ENCODE measurements at places on chromosomes 7 and 10.

DNA sequence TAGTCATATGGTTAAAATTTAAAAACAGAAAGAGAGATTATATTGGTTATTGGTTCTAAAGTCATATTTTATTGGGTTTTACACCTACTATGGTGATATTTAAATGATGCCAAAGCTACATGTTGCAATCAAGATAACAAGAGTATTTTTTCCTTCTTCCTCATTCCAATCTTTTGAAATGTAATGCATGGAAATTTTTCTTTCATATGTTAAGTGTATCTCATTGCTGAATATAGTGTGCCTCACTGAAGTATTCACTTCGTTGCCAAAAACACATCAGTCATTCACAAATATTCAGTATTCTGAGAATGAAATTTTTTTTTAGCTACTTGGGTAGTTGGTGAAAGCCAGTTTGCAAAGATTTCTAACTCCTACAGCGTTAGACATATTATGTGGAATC lies 19.5 kb downstream of the HDAC9 start:
- DNase-seq, result no peak

DNA sequence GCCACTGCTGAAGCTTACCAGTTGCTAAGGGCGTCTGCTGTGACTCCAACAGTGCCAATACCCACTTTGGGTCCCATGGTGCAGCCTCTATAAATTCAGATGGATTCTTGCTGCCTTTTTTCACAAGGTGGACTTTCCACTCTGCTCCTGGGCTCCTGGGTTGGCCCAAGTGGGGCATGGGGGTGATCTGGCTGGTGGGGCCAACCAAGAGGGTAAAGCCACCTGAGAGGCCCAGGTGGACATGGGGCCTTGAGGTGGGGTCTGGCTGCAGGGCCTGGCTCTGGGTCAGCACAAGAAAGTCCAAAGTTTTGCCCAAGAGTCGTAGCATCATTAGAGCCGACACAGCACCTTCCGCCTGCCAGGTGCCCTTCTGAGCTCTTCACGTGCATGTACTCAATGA lies 105.2 kb upstream of the KDM7A start:
- DNase-seq, result no peak

- no peak for DNase-seq
Measured at GRCh38 chr10:59175538-59176240, 754 bp upstream of the PHYHIPL start.

- DNase-seq, result peak; percentile 58
Measured at GRCh38 chr10:52216852-52217251, 97.2 kb upstream of the DKK1 start.

DNA sequence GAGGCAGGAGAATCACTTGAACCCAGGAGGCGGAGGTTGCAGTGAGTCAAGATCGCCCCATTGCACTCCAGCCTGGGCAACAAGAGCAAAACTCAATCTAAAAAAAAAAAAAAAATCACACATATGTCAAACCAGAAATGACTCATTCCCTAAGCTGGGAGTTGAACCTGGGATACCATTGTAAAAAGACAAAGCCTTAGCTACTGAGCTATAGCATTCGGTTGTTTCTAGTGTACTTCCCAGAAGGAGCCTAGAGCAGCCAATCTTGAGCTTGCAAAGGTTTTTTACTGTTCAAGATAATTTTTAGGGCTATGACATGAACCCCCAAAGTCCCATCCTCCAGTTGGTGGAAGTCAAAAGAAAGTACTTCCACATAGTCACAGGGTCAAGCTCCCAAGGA lies 87.9 kb downstream of the ZNF467 start:
- DNase-seq, result no peak

GRCh38 chr10:75398200-75398691 lies 3.3 kb downstream of the ZNF503 start:
- no peak for DNase-seq

- DNase-seq, result no peak
Measured at GRCh38 chr10:123392182-123392963, 238.2 kb downstream of the BUB3 start.

- DNase-seq, result no peak
Measured at GRCh38 chr7:90768301-90768700, 172.2 kb downstream of the CDK14 start.

DNA sequence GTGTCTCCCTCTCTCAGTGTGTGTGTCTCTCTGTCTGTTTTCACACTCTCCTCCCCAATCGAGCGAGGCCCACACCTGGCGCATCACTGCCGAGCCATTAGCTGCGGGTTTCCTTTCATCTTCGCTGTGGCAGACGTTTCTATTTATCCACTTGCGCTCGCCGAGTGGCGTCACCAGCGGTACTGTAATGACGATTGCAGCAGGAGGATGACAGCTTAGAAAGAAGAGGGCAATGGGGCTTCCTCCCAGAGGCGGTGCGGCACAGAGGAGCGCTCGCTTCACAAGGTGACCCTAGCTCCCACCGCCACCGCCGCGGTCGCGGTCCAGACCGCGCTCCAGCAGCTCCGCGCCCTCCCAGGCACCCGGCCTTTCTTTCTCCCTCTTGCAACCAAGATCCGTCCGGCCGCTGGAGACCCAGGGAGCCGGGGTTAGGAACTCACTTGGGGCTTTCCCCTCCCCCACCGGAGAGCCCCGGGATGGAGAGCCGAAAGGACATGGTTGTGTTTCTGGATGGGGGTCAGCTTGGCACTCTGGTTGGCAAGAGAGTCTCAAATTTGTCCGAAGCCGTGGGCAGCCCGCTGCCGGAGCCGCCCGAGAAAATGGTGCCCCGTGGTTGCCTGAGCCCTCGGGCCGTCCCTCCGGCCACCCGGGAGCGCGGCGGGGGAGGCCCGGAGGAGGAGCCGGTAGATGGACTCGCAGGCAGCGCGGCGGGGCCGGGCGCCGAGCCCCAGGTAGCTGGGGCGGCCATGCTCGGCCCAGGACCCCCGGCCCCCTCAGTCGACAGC lies at the start of gene EVX1:
Gene EVX1 (plus strand): TSS at position 248 of the 785 bp plus-strand sequence. CDS start 229 bp downstream, at position 477.
- DNase-seq, result no peak

DNA sequence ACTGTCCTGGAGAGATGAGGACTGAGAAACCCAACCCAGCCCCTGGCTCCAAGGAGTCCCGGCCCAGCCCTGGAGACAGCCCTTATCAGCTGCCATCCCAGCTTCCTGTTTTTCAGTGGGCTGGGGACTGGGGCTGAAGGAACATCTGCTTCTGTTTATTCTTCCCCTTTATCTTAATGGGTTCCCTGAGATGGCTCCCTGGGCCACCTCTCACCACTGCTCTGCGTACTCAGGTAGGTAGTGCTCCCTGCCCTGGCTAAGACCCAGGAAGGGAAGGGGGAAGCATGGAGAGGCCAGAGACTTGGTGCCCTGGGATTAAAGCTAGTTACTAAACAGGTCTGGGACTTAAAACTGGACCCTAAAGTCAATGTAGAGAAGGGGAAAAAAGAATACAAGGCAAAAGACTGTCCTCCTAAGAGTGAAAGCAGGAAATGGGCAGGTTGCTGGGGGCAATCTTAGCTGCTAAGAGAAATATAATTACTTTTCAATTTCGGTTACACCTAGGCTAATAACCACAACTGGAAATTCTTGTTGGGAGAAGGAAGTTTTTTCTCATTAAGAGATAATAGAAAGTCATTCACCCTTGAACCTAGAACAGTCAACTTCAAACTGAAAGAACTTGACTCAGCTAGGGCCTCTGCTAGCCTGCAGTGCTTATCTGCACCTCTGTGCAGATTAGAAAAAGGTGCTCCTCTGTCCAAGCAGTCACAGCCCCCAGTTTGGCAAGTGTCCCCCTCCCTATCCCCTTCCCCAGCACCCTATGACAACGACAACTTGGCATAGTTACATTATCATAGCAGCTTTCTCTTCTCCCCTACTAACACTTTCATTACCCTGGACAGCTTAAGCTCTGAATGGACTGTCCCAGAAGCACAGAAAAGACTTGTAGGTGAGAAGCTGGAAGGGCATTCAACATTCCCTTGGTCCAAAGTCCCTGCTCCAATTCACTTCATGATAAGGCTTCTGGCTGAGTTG lies 65.6 kb upstream of the KDM7A start:
- peak; percentile 60 for DNase-seq

DNA sequence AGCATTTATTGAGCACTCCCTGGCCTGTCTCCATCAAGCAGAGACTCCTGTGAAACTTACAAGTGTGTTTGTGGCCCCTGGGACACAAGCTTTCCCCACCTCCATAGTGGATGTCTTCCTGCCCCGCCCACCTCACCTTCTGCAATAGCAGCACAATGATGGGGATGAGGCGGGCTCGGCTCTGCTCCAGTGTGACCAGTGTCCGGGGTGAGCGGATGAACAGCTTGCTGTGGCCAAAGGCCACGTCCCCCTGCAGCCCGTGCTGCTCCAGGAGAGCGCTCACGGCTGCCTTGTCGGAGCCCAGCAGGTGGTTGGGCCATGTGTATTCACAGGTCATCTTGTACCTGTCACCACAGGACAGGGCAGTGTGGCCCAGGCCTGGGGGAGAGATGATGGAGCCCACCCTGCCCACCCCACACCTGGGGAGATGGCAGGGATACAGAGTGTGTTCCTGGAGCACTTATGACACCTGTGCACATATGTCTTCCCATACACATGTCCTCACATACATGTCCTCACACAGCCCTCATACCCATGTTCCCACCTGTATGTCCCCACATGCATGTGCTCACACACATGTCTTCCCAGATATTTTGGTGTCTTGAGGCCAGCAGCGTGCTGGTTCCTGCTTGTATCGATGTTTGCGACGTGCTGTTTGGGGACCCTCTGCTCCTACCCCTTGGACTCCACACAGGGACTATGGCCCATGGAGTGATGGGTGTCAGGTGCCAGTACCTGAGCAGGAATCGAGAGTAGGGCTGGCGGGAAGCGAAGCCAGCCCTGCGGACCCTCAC lies 12.7 kb downstream of the MYO1G start:
- DNase-seq, result no peak

GRCh38 chr7:131722371-131722770 lies 165.9 kb upstream of the PODXL start:
- no peak for DNase-seq

GRCh38 chr7:48251766-48252165 lies 80.5 kb downstream of the ABCA13 start:
- DNase-seq, result no peak

DNA sequence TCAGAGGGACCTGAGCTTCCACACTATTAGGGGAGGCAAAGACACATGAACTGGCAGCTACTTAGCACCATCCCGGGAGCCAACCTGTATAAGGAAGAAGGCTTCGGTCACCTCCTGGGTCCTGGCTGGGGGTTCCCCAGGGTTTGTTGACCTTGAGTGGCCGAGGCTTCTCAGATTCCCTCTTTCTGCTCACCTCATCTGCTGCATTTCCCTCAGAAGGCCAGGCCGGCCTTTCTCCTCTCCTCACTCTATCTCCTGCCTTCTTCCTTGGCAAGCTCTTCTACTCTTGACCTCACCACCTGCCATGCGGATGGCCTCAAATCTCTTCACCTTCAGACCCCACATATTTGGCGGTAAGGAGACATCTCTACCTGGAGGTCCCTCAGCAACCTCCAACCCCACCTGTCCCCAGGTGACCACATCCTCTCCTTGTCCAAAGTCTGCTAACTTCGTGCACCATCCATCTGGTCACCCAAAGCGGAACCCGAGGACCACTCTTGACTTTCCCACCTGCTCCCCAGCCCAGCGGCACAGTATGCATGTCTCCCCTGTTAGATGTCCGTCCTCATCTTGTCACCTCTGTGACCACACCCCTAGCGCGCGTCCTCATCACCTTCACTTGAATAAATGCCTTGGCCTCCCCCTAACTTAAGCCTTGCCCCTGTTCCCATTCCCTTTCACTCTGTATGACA lies 133.8 kb upstream of the UNC5B start:
- no peak for DNase-seq

GRCh38 chr10:8059191-8059936 lies 4.9 kb downstream of the GATA3 start:
- DNase-seq, result no peak

GRCh38 chr10:89861584-89862301 lies 160.4 kb downstream of the KIF20B start:
- peak; percentile 39 for DNase-seq

DNA sequence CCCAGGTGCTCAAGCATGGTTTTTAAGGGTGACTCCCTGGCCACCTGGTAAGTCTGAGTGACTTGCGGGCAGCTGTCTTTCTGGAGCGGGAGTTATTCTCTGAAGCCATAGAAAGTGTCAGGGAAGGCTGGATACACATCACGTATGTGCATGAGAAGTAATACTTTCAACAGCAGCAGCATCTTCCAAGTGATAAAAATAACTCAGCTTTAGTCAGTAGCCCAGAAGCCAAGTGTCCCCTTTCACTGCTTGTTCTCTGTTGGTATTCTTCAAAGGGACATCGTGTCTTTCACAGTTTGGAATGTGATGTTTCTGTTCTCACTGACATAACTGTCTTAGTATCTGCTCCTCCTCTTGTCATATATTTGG lies 97.6 kb downstream of the KIAA1217 start:
- DNase-seq, result no peak

- DNase-seq, result no peak
Measured at GRCh38 chr10:94066411-94066810, 72.7 kb downstream of the PLCE1 start.

DNA sequence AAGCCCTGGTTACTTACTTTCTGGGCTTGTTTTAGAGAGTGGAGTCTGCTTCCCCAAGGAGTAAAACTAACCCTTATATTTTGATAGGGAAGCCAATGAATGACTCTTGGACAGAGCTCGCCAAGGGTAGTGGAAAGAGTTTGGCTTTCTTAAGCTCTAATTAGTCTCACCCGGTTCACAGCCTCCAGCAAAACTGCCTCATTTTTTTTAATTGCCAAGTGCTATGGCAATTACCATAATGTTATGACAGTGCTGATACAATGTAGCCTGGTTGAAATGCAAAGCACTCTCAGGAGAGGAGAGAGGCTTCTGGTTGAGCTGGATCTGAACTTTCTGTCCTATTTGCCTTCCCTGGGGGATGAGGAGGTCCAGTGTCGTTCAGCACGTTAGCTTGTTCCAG lies 376.1 kb upstream of the CHRM2 start:
- no peak for DNase-seq

GRCh38 chr10:28580825-28581224 lies 47.9 kb downstream of the WAC start:
- no peak for DNase-seq

- DNase-seq, result no peak
Measured at GRCh38 chr10:5764422-5765297, 48.6 kb downstream of the GDI2 start.

GRCh38 chr7:127404286-127405072 lies 12.0 kb upstream of the ZNF800 start:
- no peak for DNase-seq

DNA sequence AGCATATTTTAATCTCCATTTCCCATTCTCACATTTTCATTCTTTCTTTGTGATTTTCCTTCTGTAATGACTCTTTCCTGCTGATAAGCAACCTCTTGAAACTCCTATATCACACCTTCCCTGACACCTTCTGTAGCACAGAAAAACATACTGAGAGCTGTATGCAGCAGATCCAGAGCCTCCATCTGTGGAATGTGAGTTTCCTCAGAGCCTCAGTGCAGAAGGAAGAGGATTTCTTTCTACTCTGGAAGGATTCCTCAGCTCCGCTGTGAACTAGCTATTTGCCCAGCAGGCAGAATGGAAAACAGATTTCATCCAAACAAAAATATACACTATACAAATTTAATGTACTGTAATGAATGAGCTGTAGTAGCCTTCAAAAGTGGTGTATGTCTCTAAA lies 841.3 kb upstream of the ZWINT start:
- DNase-seq, result no peak

GRCh38 chr7:73353243-73353642 lies 25.3 kb downstream of the FKBP6 start:
- DNase-seq, result no peak
